ENCODE measurements at places on chromosomes 12 and 14.

GRCh38 chr12:93094988-93095737, 166.1 kb upstream of the EEA1 start:
- no peak for DNase-seq

DNA sequence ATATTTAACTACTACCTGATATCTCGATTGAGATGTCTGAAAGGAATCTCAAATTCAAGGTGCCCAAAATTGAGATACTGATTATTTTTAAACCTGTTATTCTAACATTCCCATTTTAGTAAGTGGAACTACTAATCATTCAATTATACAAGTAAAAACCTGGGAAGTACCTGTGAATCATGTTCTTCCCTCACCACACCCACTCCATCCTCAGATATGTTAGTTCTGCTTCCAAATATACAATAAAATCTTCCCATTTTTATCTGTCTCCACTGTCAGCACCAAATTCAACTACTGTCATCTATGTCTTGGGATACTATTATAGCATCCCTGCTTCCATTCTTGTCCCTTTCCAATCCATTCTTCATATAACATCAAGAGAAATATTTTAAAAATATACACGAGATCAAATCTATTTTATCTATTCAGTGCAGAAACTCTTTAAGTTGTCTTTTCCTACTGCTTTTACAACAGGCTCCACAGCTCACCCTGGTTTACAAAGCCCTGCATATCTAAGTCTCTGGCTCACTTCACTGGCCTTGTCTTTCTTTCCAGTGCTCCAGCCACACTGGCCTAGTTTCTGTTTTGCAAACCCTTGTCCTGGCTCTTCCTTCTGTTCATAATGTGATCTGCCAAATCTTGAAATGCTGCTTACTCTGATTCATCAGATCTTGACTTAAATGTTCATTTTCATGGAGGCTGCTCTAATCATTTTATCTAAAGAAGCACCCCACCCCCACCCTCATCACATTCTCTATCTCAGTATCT, 122.3 kb downstream of the PTPRR start:
- DNase-seq: no peak

GRCh38 chr14:60632257-60632656, 17.0 kb downstream of the SIX1 start:
- DNase-seq: no peak

- no peak for DNase-seq
Measured at GRCh38 chr12:130608132-130608531, 108.0 kb downstream of the RIMBP2 start.

GRCh38 chr12:109720152-109720856, 6.7 kb downstream of the FAM222A start:
- no peak for DNase-seq

DNA sequence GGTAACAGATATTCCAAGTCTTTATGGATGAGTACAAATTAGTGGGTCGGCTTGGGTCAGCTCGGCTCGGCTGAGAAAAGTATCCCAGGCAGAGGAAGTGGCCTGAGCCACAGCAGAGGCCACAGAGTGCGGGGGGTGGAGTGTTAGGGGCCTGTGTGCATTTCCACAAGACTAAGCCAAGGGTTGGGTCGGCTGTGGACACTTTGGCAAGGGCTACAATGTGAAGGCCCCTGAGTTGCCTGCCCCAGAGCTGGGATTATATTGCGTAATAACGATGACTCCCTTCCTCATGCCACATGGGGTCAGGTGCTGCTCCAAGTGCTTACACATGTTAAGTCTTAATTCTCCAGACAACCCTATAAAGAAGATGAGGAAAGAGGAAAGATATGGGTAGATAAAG, 11.4 kb downstream of the EVL start:
- no peak for DNase-seq

DNA sequence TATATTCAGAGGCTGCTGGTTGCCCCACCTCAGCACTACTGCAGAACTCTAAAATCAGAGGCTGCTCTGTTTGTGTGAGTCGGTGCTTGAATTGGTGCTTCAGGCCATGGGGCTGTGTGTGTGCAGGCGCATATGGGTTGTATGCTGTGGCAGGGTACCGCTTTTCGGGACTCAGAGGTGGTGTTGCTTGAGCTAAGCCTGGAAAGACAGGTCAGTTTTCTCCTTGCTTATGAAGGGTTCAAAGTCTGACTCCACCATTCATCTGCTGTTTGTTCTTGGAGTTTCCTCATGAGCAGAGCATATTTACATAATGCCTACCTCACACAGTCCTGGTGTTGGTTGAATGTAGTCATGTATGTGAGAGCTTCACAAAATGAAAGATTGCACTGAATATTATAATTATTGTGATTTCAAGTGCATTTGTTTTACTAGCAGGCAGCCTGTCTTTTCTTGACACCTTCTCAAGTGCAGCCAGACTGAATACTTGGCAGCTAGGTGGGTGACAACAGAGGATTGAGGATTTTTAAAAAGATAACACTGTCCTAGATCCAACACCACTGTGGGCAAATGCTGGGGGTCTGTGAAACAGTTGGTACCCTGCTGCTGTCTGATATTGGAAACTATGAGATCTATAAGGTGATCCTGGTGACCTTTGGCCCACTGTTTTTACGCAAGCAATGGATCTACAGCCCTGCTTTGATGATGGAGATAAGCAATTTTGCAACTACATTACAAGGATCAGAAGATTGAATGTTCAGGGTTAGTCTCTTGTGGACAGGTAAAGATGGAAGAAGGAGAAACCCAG, 1.0 kb upstream of the ANG start:
- DNase-seq: no peak

DNA sequence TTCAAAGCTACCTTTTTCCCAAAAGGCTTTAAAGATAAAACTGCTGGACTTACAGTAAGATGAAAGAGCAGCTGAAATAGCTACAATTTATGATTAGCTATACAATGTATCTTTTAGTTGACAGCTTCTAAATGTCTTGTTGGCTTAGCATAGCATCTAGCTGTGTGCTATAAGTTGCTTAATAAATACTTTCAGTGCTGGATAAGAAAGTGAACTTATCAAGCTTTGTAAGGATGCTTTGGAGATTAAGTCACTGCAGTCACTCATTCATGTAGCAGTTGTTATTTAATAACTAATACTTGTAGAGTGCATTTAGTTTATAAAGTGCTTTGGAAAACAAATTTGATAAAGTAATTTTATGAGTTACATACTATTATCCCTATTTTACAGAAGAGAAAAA, 14.6 kb downstream of the CFAP54 start:
- DNase-seq: no peak

DNA sequence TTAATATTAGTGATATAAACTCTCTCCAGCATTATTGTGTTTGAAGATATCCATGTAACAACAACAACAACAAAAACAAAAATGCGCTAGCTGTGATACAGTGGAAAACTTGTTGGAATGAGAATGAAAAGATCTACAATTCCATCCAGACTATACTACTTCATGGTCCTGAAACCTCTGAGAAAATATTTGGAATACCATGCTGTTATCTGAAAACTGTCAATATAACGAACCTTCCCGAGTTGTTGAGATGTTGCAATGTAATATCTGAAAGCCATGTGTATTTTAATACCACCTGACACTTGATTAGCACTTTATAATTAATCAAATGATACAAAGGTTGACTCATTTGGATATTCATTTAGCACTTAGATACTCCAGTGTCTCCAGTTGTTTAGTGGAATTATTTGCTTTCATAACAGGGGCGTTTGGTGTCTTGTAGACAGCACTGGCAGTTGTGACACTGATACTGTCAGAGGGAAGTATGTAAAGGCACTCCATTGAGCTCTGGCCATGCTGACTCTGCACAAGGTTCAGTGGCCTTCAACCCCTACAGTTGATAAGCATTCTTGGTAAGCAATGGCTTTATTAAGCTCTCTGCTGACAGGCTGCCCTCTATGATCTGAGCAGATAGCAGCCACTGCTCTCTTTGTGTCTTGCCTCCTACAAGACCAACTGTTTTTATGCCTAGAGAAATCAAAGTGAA, 447.1 kb upstream of the SEL1L start:
- no peak for DNase-seq

DNA sequence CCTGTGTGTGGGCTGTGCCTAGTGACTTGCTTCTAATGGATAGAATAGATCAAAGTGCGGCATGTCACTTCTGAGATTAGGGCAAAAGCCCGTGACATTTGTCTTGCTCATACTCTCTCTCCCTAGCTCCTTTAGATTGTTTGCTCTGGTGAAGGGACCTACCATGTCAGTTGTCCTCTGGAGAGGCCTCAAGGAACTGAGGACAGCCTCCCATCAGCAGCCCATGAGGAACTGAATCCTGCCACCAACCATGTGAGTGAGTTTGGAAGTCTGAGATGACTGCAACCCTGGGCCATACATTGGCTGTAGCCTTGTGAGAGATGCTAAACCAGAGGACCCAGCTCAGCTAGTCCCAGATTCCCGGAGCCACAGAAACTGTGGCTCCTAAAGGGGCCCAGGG, 101.6 kb upstream of the ESRRB start:
- DNase-seq: no peak

DNA sequence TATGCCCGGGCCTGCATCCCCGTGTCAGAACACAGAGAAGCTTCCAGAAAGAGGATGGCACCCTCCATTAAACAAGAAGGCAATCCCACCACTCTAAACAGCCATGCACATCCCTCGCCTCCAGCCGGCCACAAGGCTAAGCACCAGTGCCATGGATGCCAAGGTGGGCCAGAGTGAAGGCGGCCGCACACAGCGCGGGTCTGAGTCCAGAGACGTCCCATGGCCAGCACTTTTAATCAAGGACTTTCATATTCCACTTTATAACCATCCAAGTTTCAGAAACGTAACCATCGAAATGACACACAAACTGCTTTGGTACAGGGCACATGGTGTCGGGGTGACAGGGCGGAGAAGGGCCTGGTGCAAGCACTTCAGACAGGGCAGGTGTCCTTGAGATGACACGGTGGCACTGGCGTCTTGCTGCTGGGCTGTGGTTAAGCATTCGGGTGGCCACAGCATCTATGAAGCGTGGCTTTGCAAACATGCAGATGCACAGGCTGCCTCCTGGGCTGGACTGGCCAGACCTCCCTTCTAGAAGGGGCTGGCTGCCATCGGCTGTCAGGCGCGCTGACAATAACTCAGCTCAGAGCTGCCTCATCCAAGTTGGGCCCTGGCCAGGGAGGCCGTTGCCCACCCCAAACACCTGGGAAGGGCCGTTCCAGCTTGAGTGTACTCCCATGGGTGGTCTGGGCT, 117.2 kb downstream of the RFLNA start:
- no peak for DNase-seq

DNA sequence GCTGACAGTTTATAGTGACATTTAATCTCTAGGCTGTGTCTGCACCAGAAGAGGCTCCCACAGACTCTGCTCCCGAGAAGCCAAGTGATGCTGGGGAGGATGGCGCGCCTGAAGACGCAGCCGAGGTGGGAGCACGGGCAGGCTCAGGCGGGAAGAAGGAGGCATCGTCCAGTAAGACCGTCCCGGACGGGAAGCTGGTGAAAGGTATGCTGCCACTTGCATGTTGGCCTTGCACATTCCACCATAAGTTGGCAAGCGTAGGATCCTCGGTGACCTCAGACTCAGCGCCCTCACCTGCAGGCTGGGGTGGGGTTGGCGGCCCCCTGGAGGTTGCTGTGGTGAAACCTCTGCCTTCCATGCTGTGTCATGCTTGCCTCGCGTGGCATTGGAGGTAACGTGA, 45.6 kb downstream of the SFSWAP start:
- no peak for DNase-seq

DNA sequence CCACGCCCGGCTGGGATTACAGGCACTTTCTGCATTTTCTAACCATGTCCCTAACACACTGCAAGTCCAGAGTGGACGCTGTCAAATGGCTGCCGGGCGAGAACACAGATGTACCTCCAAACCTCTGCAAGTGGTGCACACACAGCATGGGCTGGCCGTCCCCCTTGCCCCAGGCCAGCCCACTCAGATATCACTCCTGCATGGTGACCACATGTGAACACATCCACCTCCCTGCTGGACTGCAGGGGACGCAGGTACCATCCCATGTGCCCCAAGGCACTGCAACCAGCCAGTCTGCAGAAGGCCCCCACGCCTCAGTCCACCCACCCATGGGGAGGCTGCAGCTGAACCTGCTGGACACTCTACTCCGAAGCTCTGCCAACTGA, 14.0 kb downstream of the BRF1 start:
- no peak for DNase-seq

DNA sequence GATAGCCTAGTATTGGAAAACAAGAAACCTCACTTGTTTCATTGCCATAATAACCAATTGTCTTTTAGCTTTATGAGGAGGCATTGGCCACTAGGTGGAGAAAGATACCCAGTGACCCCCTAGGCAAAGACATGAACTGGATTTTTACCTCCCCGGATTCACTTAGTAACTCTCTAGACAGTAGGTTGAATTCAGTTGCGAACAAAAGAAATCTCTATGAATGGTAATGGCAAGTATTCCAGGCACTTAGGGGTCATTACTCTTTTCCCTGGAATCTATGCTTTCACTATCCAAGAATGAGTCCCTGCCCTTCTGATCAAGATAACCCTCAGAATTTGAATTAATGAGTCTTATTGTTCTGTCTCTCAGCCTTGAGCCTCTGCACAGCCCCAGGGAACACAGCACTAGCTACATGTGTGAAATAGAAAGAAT, 29.5 kb upstream of the RHOJ start:
- no peak for DNase-seq

DNA sequence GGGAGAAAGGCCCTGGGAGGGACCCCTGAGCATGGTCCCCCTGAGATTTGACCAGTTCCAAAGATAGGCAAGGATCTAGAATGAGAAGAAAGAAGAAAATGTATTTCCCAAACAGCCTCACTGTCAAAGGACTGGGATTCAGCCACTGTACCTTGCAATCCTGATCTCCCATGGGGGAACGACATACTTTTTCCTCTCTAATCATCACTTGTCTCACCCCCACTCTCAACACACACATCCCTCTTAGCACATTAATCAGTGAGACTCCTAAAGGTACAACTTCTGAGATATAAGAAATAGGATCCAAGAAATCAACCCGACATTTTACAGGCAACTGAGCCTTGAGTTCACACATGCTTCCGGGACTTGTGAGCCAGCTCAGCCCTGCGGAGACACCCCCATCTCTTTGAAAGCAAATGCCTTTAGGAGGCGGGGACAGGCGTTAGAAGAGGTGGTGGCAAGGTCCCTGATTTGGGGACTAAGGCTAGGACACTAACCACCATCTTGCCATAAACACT, 1.4 kb downstream of the MAP3K9 start:
- no peak for DNase-seq

- DNase-seq: no peak
Measured at GRCh38 chr12:103348935-103349334, 146.8 kb downstream of the C12orf42 start.
